Ammon's horn (tissue), 1 donor: ENCODE measurements at places on chromosomes 3 and 15.

DNA sequence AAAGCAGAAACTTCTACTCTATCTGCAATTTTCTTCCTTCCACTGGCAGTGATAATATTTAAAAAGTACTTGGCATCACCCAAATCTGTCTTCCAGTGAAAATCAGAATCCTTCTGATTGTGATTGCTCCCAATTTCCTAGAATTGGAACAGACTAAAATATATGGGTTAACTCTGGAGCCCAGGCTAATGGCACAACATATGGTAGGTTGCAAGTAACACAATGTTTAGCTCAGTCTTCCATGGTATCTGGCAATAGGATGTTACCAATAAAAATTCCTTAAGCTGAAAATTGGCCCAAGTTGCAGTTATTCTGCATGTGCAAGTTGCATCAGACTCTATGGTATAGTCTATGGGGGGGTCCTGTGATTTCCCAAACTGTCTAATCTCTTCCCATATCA lies 273.5 kb upstream of the ADAMTS9 start:
- no peak for DNase-seq

DNA sequence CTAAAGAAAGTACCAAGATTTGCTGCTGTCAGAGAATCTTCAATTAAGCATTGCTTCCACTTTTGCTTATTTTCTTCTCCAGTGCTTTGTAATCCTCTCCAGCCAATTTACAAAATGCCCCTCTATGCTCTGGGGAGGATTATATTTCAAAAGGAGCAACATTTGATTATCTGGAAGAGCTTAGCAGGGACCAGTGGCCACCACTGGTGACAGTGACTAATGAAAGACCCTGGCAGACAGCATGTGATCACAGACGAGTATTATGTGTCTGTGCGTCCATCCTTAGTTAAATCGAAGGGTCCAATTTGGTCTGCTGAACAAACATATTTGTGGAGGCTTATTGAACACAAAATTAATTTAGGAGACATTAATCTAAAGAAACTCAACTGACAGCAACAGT lies 152.6 kb downstream of the ZNF621 start:
- DNase-seq: no peak

GRCh38 chr3:154125378-154126030 lies 4.3 kb downstream of the ARHGEF26 start:
- no peak for DNase-seq

DNA sequence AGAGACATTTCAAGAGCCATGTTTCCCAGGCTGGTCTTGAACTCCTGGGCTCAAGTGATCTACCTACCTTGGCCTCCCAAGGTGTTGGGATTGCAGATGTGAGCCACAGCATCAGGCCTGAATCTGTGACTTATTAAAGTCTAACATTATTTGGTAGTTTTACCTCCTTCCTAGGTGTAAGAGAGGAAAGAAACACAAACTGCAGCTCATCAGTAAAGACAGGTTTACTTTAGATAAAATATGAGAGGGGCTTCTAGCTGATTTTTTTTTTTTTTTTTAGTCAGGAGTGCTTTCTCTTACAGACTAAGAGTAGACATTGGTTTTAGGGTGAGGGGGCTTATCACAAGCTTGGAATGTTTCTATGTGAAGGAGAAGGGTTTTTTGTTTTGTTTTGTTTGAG lies 63.9 kb upstream of the RNU6-1 start:
- no peak for DNase-seq
